ENCODE measurements at places on chromosomes 2 and 18. TPM values are rescaled to one million over a fixed set of nuclear protein-coding genes. Genes with fewer than 3 reads are reported as not detected.

GRCh38 chr2:191064590-191064989, 50.6 kb upstream of the STAT1 start:
- DNase-seq: no peak

- no peak for DNase-seq
Measured at GRCh38 chr2:71380665-71381064, 49.1 kb downstream of the ZNF638 start.

FECH gene
- 34.9 TPM for total RNA-seq

DPY30 gene
- 50.3 TPM for total RNA-seq

- DNase-seq: peak; percentile 4
Measured at GRCh38 chr2:50491541-50492476, 540.1 kb downstream of the NRXN1 start.

Measured in dermis microvascular lymphatic vessel endothelial cell (primary cell).